Activated naive CD8-positive, alpha-beta T cell treated with anti-CD3 and anti-CD28 coated beads for 36 hours (primary cell): ENCODE measurements at places on chromosomes 1 and 21. TPM values are rescaled to one million over a fixed set of nuclear protein-coding genes. Genes with fewer than 3 reads are reported as not detected.

The ZNHIT6 gene
- 31.6 TPM for total RNA-seq

The MATN1 gene
- 1.1 TPM for total RNA-seq

- no peak for DNase-seq
These were observed 51.9 kb downstream of the EIF4G3 start for GRCh38 chr1:21124846-21125245.

DNA sequence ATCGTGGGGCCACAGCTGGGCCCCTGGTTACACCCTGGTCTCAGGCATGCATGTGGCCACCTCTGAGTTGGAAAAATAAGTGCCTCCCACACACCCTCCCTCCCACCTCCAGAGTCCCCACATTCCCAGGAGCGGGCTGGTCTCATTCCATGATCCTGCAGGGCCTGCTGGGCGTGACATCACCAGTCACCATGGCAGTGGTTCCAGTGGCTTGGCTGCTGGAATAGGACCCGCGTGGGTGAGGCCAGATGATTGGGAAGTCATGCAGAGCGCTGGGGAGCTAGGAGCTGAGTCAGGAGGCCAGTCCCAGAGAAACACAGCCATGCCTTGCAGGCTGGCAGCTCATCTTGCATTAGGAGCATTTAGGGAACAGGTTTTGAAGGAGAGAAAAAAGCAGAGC is 125.4 kb upstream of the TMEM51 start:
- DNase-seq = no peak

GRCh38 chr1:69673321-69673720 is 105.6 kb downstream of the LRRC7 start:
- no peak for DNase-seq

DNA sequence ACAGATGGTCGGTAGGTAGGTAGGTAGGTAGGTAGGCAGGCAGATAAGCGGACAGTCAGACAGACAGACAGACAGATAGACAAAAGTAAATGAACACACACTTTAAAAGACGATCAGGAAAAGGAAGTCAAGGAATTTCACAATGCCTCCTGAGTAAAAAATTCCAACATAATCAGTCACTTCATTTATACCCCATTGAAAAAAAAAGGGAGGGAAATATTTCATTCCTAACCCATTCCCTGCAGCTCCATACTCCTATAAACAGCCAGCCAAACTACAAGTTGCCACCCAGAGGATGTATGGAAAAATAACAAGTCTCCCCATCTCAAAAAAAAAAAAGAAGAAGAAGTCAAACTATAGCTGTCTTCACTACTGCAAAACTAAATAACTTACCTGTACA is 43.4 kb downstream of the ZZZ3 start:
- DNase-seq = no peak

DNA sequence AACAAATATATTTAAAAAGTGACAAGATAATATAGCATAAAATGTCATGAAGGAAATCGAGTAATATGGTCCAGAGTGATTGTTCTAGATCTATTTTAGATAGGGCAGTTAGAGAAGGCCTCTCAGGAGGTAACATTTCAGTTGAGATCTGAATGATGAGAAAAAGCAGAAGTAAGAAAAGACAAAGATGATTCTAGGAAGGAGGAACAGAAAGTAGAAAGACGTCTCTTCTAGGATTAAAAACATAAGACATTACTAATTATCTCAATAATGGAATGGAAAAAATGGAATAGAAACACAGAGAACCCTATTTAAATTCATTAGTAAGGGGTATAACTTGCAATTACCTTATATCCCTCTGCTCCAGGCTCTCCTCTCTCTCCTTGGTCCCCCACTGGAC is 130.0 kb upstream of the ZNHIT6 start:
- no peak for DNase-seq
